ENCODE measurements at places on chromosomes 2 and 18.
A peak's percentile ranks its signal among the peaks of the same experiment; 100 is the strongest.

GRCh38 chr2:62706721-62707521 is 1.4 kb downstream of the EHBP1 start:
- DNase-seq, result no peak

GRCh38 chr2:7627583-7627982 is 710.4 kb downstream of the RNF144A start:
- no peak for DNase-seq

- no peak for DNase-seq
These were observed 108.9 kb downstream of the THSD7B start for GRCh38 chr2:136874258-136874657.

- no peak for DNase-seq
These were observed 144.8 kb downstream of the CDH2 start for GRCh38 chr18:28032177-28032576.

DNA sequence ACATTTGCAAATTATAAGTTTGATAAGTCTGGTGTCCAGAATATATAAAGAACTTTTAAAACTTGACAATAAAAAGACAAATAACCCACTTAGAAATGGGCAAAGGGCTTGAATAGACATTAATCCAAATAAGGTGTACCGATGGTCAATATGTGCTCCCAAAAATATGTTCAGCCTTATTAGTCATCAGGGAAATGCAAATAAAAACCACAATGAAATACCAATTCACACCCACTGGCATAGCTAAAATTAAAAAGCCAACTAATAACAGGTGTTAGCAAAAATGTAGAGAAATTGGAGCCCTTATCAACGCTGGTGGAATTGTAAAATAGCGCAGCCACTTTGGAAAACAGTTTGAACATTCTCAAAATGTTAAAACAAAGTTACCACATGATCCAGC is 79.0 kb upstream of the SCG2 start:
- no peak for DNase-seq

DNA sequence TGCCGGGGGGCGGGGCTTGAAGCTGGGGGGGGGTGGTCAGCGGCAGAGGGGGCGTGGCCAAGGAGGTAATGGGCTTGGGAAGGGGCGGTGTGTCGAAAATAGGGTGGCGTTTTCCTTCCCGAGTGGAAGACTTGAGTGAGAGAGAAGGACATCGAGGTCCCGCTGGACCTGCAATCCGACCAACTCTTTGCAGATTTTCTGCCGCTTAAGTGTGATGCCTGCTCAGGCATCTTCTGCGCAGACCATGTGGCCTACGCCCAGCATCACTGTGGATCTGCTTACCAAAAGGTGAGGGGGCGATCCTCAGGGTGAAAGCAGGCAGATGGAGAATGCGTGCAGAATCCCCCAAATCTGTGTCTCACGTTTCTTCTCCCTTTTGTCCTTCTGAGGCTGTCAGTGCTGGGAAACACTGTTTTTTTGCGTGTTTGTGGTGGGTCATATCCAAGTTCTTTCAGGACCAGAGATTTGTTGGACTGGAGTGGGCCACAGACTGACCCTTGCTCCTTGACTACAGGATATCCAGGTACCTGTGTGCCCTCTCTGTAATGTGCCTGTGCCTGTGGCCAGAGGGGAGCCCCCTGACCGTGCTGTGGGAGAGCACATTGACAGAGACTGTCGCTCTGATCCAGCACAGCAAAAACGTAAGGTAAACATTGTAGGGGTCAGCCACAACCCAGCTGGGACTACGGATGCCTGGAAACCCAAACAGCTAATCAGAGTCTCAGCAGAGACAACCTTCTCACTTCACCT is 727 bp downstream of the ZFAND2B start:
- DNase-seq, result no peak

- DNase-seq, result no peak
These were observed 158.9 kb downstream of the LRRTM4 start for GRCh38 chr2:77363277-77363676.

DNA sequence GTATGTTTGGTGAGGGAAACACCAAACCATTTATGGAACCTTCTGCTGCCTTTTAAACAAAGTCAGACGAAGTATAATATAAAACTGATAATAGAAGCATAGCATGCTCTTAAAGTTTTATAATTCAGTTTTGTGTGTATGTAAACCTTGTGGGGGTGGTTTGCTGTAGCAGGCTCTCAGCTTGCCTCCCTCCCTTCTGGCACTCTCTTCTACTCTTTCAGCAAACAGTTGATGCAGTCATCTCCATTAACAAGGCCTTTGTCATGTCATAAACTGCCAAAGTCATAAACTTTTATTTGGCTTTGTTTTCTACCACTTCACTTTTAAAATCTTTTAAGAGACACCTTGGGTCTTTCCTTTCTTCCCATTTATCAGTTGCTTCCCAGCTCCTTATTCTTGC is 448.2 kb upstream of the SETBP1 start:
- DNase-seq, result no peak

- peak; percentile 26 for DNase-seq
These were observed 24.6 kb upstream of the ATOH8 start for GRCh38 chr2:85728883-85729824.

DNA sequence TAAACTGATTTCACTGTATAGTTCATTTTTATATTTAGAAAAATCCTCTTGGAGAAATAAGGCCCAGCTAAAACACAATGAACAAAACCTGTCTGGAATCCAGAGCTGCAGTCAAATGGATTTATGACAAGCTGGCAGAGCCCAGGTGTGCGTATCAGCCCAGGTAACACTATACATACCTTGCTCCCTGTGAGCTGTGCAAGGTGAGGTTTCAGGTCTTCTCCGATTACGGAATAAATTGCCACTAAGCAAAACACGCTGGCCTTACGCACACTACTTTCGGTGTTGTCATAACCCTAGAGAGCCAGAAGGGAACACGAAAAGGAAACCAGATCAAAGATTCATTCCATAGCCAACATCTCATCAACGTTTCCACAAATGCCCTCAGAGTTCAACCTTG is 61.9 kb upstream of the TFCP2L1 start:
- DNase-seq, result no peak

- no peak for DNase-seq
These were observed 10.0 kb downstream of the SUPT7L start for GRCh38 chr2:27653397-27653796.

DNA sequence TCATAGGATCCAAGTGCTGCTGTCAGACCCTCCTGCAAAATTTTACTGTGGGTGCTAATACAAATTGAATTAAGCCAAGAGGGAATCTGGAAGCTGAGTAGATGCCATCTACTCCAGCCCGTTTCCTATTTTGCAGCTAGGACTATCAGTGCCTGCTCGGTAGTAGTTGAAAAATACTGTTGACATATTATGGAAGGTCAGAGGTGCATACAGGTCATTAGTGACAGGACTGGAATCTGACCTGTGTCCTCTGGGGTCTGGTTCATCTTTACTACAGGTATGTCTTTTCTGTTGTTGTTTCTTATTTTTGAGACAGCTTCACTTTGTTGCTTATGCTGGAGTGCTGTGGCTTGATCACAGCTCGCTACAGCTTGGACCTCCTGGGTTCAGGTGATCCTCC is 58.8 kb downstream of the MAP4K4 start:
- no peak for DNase-seq

DNA sequence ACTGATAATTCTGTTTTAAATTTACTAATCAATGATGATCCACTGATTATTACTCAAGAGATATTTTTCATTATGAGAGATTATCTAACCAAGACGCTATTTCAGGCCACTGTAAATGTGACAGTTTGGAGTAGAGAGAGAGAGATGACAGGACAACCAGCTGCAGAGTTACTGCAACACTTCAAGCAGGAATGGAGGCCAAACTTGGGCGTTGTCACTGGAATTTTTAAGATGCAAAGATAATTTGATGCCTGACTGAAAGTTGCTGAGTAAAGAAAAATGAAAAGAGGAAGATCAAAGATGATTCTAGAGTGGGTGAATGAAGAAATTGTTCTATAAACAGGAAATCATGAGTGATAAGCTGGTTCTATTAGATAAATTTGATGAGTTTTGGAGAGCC is 1302.1 kb upstream of the TMEFF2 start:
- no peak for DNase-seq

DNA sequence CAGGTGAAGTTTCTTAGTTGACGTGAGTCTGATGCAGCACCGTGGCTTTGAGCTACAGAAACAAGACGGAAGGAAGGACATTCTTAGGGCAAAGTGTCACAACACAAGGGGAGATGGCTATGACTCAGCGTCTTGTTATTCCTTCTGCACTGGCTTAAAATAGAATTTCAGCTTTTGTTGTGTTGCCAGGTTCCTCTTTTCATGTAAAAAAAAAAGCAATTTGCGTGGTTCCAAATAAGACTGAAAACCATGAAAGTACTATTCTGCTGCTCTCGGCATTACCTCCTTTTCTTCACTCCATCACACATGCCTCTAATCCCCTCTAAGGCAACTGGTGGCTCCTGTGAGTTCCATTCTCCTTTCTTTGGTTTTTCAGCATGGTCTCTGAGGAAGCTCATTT is 150.1 kb downstream of the ANTXR1 start:
- DNase-seq, result no peak

DNA sequence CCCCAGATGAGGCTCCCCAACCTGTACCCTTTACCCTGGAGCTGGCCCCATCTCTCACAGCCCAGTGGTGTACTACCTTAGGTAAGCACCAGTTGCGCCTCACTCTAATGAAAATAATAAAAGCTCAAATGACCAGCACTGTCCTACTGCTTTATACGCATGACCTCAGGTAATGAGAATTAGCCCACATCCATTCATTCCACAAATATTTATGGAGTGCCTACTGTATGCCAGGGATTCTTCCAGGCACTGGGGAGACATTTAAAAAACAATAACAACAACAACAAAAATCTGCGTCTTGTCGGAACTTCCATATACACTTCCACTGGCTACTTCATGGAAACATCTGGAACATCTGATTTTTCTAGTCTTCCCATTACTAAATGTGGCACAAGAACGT is 20.8 kb downstream of the HPCAL1 start:
- no peak for DNase-seq

GRCh38 chr2:228417526-228417925 is 236.0 kb upstream of the SPHKAP start:
- DNase-seq, result no peak

DNA sequence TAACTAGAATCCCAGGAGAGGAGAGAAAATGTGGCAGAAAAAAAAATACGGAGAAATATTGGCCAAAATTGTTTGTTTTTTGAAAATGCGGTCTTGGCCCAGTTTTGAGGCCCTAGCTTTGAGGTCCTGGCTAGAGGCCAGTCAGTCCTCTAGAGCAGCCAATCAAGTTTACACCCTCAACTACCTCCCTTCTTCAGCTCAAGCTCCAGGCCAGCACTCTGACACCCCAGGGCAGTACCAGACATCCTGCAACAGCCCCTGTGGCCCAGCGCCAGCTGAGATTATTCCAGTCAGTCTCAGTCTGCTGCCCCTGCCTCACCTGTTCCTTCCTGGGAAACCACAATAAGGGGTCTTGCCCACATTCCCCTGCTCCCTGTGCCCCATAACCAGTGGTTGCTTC is 107.7 kb downstream of the UGGT1 start:
- no peak for DNase-seq

DNA sequence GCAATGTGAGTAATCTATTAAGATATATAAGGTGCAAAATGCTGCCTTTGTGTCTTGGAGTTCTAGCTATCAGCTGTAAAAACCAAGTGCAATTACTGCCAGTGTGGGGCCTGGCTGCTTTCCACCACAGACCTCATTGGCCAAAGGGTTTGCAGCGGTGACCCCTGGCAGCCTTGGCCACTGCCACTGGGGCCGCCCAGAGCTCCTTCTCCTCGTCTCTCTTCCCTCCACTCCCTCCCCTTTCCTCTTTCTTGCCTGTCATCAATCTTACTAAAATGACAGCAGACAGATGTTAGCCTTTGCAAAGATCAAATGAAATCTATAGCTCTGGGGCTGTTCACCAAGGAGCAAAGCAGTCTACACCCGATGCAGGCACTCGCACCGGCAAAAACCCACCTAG is 986.3 kb downstream of the BCL11A start:
- DNase-seq, result no peak

DNA sequence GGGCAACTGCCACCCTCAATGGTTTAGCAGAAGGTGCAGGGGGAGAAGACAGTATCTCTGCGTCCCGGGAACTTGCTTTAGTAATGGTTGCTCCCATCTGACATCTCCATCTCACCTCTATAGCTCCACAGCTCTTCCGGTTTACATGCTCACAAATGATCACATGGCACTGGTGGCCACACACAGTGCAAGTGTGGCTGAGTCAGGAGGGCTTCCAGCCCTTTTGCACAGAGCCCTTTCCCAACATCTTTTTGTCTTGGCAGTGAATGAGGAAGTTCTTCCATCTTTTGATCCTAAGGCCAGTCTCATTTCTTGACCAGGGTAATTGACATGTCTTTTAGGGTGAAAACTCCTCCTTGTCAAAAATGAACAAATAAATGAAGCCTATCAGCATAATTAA is 347.7 kb downstream of the LPIN1 start:
- no peak for DNase-seq

DNA sequence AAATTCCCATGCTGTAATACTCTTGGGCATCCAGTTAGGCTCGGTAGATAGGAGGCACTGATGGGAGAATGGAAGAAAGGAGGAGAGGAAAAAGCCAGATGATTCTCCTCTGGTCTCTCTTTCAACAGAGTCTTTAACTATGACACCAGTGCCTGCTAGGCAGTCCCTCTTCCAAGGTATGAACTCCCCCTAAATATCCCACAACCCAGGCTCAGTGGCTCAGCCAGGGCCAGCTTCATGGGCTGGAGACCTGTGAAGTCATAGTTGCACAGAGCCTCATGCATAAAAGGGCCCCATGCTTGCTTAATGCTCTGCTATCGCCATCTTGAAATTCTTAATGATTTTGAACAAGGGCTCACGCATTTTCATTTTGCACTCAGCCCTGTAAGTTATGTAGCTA is 869.2 kb upstream of the GCFC2 start:
- DNase-seq, result no peak

- DNase-seq, result no peak
These were observed 180.1 kb upstream of the OSR1 start for GRCh38 chr2:19538411-19538963.

DNA sequence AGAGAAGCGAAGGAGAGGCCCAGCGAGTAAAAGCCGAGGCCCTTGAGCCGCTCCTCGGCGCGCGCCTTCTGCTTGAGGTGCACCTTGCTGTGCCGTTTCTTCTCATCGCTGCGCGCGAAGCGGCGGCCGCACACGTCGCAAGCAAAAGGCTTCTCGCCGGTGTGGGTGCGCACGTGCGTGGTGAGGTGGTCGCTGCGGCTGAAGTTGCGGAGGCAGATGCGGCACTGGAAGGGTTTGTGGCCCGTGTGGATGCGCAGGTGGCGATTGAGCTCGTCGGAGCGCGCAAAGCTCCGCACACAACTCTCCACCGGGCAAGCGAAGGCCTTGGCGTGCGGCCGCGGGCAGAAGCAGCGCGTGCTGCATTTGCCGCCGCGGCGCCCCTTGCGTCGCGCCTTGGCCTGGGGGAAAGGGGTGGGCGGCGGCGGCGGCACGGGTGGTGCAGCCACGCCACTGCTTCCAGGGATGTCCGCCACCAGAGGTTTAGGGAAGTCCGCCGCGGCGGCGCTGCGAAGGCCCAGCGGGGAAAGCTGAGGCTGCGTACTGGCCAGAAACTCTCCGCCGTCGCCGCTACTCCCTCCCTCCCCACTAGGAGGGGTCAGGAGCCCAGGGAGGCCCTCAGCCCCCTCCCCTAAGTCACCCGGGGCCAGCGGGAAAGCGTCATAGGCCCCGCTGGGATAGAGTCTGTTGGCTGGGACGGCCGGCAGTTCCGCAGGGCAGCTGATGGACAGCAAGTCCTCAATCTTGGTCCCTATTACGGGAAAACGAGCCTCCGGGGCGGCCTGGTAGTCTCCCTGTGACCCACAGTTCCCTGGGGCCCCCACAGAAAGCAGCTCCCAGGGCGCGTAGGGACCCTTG is 1.7 kb downstream of the EGR4 start:
- DNase-seq, result no peak

Measured in NCI-H187 (cell line).